ENCODE measurements at places on chromosomes 13 and 19.

GRCh38 chr13:31767175-31767900 is 28.0 kb downstream of the RXFP2 start:
- no peak for DNase-seq

GRCh38 chr19:18700501-18701249 is 17.2 kb downstream of the CRTC1 start:
- peak; percentile 53 for DNase-seq

DNA sequence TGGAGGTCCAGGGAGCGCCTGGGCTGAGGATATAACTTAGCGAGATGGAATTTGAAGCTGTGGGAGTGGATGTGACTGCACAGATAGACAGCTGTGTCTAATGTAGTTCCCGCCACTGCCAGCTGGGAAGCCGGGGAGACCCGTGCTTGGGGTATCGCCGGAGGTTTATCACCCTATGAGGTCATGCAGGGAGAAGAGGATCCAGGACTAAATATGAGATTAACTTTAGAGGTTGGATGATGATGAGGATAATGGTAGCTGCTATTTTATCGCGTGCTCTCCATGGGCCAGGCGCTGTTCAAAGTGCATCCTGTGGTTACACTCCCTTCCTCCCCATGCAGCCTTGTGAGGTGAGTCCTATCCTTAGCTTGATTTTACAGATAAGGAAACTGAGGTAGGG is 19.9 kb downstream of the SSC5D start:
- DNase-seq: no peak

- DNase-seq: no peak
Measured at GRCh38 chr19:53878776-53879139, 3.2 kb upstream of the PRKCG start.

- no peak for DNase-seq
Measured at GRCh38 chr19:41030651-41031050, 39.6 kb downstream of the CYP2B6 start.

GRCh38 chr13:39602277-39602613 is 748 bp downstream of the LHFPL6 start:
- no peak for DNase-seq

All from inflammatory macrophage (primary cell).